ENCODE measurements at places on chromosomes 2 and 18.

DNA sequence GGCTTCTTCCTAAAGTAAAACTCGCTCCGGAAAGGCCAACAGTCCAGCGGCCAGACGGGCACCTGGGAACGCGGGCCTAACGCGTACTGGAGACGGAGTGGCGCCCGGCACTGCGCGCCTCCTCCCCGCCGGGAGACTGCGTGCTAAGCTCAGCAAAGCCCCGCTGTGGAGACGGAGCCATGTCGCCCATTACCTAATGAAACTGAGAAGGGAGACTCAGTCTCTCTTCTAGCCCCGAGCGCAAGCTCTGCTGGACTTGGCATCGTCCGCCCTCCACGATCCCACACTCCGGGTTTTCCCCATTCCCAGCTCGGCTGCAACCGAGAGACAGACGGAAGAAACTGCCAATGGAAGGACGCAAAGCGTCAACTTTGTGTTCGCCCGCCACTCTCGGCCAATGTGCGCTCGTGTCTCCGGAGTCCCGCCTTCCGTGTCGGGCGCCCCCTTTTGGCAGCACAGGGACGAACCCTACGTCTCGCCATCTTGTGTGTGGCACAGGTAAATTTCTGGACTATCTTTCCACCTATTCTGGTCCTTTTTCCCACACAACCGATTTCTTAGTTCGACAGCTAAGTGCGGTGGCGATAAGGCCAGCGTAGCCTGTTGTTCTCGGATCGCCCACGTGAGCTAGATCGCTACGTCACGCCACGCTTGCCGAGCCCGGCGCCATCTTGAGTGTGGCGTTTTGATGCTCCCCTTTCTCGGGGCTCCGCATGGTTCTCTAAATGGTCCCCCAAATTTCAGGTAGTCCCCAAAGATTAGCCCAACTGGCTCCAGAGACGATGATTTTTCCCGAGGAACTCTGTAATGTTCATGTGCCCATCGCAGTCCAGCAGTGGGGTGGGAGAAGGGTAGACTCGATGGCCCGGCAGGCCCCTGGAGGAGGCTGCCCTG, 1.3 kb upstream of the PTMA start:
- DNase-seq: no peak

DNA sequence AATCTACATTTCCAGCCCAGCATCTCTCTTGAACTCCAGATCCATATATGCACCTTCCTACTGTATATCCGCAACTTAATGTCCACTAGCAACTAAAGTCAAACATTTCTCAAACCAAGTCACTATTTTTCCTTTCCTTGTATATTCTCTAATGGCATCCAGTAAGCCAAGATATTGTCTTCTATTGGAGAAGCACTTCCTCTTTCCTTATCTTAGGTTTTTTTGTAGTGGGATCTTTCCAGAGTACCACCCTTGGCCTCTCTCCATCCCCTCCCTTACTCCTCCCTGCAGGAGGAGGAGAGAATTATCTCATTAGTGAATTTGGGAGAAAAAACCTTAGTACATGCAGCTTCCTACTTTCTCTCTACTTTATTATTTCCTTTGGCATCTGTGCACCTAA, 8.7 kb upstream of the DYNC1I2 start:
- no peak for DNase-seq

DNA sequence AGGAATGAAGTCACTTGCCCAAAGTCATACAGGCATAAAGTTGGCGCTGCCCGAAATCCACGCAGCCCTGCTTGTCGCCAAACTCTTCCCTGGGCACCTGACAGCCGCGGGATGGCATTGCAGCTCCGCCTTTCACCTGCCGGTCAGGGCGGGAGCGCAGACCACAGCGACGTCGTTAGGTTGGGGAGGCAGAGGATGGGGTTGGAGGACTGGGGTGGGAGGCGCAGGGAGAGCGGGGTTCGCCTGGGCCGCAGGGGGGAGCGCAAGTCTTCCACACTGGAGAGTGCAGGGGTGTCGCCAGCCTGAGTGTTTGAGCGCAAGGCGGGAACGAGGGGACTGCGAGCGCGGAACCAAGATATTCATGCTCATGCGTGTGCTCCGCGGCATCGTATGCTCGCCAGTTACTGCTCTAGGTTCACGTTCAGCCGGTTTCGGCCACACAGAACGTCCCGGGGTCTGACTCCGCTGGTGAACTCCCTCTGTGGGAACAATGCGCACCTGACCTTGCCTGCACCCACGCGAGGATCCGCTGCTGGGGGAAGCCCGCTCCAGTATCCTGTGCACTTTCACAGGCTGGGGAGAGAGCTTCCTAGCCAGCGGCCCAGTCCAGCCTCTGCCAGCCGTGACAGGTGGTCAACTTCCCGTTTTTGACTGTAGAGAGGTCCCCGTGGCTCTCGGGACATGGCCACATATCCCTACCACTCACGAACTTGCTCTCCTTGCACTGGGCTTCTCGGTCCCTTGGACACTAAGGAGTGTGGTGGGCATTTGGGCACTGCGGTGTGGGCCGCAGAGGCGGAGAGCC, 767 bp upstream of the NPPC start:
- DNase-seq: no peak

GRCh38 chr2:22360735-22361374, 1024.1 kb upstream of the KLHL29 start:
- DNase-seq: no peak

DNA sequence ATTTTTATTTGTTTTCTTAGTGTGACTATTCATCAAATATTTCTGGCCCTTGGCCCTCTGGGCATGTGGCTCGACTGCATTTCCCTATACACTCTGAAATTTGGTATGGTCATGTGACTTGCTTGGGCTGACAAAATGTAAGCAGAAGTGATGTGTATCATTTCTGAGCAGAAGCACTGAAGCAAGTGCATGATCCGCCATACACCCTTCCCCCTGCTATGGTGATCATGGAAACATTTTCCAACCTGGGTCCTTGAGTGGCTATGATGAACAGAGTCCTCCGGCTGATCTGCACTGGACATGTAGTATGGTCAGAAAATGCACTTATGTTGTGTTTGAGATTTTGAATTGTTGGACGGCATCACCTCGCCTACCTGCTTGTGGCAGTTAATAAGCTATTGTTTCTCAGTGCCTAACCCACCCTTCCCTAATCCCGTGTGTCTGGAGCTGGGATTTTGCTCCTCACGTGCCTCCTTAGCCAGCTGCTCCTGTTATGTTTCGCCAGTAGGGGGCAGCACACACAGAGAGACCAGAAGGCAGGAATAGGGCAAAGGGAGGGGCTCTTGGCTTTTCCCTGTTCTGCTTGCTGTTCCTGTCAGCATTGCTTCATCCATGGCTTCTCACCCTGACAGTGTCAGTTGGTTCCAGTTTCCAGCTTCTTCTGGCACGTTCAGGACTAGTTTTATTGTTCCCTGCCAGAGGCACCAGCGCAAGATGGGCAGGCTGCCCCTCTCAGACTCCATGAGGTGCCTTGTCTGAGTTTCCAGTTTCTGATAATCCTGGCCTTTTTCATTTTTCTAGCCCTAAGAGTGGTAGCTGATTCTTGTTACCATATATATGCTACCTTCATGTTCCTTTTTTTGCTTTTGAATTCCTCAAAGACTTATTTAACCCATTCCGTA, 207.4 kb downstream of the ARL6IP6 start:
- peak; percentile 37 for DNase-seq

- DNase-seq: no peak
Observed at GRCh38 chr2:235398321-235398720, 95.5 kb upstream of the AGAP1 start.

GRCh38 chr18:58860747-58861231, 3.9 kb upstream of the ZNF532 start:
- DNase-seq: no peak
